ENCODE measurements at places on chromosomes 3 and 15. TPM values are rescaled to one million over a fixed set of nuclear protein-coding genes. Genes with fewer than 3 reads are reported as not detected.

The NAA50 gene
- polyA plus RNA-seq = 47.5 TPM

- DNase-seq = no peak
Measured at GRCh38 chr3:32757618-32758374, 60.0 kb upstream of the TRIM71 start.

GRCh38 chr3:69413551-69414207 is 27.8 kb upstream of the FRMD4B start:
- peak; percentile 61 for DNase-seq

The CNTN4 gene
- polyA plus RNA-seq = 8.8 TPM

GRCh38 chr3:14141144-14141543 is 16.3 kb downstream of the TMEM43 start:
- DNase-seq = no peak

DNA sequence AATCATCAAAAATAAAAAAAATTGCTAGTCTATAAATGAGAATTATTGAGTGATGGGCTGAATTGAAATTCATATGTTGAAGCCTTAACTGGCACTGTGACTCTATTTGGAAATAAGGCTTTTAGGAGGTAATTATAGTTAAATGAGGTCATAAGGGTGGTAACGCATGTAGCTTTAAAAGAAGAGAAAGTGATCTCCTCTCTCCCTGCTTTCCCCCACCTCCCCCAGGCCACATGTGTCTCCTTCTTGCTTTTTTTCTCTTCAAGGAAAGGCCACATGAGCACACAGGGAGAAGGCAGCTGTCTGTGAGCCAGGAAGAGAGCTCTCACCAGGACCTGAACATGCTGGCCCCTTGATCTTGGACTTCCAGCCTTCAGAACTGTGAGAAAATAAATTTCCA is 48.2 kb upstream of the ARPP19 start:
- DNase-seq = no peak

DNA sequence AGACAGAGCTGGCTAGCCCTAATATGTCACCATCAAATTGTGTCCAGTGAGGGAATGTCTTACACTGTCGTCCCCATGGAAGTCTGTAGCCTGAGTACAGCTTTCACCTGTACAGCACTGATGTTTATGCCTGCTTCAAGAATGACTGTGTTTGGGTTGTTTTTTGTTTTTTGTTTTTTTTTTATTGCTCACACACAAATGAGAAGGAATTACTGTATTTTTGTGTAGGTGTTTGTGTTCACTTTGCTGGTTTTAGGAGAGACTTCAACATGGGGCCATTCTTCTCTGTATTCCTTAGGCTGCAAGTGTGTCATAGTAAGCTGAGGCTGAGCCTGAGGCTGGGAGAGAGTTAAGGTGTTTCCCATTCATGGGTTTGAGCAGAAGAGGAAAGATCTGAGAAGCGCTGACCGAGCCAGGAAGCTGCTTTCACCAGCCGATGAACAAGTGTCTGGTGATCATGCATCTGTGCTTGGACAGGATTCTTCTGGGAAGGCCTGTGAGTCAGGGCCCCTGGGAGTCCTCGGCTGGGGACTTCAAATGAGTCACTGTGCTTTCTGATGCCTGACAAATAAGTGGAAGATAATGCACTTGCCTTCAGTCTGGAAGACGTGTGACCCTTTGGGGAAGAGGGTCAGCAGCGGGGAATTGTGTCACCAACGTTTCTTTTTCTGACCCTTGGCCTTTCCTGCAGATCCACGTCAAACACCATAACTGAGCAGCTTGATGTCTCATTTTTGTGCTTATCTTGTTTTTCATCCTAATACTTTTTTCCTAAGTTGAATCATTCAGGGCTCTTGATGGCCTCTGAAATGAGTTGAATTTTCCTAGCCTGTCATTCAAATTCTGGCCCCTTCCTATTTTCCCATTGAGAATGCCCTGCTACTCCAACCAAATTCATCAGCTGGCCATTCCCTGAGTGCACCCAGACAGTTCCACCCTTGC is 36.7 kb upstream of the ZBTB38 start:
- DNase-seq = no peak

The RETNLB gene
- polyA plus RNA-seq = not detected

The CCDC54 gene
- not detected for polyA plus RNA-seq

The P4HTM gene
- polyA plus RNA-seq = 64.8 TPM

The GREM1 gene
- 4.4 TPM for polyA plus RNA-seq

DNA sequence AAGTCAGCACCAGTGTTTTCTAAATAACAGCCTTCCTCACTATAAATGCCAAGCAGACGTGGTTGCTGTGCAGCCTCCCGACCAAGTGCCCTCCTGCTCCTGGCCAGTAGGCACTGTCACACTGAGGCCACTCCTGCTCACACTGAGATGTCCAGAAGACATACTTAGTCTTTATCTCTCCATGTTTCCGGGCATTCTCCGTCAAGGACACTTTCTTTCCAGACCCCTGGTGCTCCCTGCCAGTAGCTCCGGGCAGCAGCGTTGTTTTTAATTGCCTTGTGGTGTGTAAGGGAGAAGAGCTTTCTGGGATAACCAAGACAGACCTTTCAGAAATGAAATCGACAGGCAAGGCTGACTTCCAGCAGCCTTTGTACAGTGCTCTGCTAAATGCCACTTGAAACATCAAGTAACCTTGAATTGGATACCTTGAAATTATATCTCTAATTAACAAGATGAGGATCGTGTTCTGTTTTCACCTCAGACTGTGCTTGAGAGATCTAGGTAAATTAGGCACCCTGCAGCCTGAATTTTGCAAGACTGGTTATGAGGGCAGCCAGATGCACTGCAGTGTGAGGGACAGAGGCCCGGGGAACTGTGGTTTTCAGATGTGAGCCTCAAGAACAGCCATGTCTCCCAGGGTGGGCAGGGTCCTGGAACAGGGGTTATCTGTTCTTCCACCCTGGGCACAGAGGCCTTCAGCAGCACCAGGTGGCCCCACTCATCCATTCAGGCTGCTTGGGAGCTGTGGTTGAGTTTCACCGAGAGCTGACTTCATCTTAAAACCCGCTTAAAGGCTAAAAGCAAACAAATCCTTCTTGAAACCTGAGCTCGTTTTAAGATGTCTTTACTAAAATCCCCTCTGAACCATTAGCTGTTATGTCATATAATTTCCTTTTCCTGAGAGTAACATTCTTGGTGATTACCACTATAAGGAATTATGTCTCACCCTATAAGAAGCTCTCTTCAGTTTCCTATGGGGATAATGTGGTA is 105.5 kb upstream of the IL12A start:
- peak; percentile 69 for DNase-seq

The TCAIM gene
- polyA plus RNA-seq = 12.5 TPM

DNA sequence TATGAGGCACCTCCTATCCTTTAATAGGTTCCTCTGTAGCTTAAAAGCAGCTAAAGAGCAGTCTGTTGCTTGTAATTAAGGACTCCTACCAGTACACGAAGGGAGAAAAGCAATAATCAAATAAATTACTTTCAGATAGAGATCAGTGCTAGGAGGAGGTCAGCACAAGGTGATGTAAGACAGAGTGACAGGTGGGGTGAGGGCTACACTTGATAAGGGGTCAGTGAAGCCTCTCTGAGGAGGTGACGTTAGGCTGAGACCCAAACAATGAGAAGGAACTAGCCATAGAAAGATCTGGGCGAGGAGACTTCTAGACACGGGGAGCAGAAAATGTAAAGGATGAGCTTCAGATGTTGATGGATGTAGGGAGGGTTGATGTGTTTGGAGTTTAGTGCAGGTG is 57.7 kb upstream of the BLM start:
- no peak for DNase-seq

DNA sequence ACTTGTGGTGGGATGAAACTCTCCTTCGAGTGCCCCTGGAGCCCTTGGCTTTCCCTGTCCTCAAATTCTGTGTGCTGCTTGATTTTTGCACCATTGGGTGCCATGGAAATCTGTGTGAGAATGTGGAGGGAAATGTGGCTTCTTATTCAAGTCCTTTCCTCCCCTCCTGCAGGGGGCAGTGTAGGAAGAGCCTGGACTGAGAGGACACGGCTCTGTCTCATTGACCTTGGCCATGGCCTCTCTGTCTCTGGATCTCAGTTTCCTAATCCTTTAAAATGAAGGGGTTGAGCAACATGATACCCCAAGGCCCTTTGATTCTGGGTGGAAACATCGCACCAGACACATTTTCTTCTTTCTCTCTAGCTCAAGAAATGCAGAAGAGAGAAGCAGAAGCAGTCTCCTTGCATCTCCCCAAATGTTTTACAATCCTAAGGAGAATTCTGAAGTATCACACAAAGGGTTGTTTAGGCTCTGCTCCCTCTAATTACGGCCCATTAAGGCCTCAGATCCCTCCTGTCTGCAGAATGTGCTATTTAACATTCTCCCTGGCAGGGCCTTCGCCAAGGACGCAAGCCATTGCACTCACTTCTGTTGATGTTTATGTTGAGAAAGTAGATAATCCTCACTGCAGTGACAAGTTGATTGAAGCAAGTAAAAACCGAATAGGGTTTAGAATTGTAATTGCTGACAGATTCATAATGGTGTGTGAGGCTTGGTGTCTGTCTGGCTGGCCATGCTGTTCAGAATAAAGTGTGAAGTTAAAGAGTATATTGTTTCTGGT is 169.1 kb downstream of the TPRG1 start:
- peak; percentile 92 for DNase-seq

GRCh38 chr3:192237992-192238608 is 489.2 kb downstream of the FGF12 start:
- no peak for DNase-seq

GRCh38 chr3:141853629-141854168 is 22.7 kb upstream of the ATP1B3 start:
- no peak for DNase-seq

The SEC22C gene
- 57.3 TPM for polyA plus RNA-seq

- DNase-seq = no peak
Measured at GRCh38 chr3:22609139-22609538, 594.0 kb upstream of the UBE2E2 start.

DNA sequence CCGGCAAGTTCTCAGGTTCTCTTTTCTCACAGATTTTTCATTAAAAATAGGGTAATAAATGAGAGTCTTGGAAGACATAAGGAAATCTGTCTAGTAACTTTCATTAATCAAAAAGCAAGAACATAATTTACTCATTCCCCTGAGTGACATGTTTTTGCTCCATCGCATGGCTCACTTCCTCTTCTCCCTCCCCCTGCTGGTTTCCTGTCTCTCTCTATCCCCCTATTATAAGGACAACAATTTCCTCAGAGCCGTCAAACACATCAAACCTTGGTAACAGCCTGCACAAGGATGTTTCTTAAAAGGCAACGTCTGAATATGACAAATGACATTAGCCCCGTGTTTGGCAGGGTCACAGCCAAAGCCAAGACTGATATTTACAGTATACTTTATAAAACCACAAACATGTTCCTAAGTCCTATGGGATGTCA is 1149.6 kb downstream of the IGSF11 start:
- peak; percentile 54 for DNase-seq

GRCh38 chr15:90539789-90540188 is 10.1 kb downstream of the CRTC3 start:
- DNase-seq = no peak

DNA sequence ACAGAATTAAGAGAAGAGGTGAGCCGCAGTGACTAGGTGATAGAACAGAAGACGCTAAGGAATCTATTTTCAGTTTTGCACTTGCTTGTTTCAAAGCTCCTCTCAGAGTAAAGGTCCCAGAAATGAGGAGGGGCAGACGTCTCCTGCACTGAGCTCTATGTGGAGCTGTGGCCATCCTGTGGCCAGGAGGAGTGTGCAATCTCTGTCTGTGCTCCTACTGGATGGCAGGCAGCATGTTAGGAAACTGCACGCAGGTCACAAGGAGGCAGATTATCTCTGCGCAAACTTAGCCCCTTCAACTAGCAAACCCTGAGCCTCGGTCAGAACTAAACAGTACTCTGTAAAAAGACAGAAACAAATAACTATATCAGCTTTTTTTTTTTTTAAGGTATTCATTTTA is 31.1 kb upstream of the PPIB start:
- DNase-seq = no peak

GRCh38 chr15:73647259-73648013 is 14.2 kb upstream of the NPTN start:
- DNase-seq = no peak

DNA sequence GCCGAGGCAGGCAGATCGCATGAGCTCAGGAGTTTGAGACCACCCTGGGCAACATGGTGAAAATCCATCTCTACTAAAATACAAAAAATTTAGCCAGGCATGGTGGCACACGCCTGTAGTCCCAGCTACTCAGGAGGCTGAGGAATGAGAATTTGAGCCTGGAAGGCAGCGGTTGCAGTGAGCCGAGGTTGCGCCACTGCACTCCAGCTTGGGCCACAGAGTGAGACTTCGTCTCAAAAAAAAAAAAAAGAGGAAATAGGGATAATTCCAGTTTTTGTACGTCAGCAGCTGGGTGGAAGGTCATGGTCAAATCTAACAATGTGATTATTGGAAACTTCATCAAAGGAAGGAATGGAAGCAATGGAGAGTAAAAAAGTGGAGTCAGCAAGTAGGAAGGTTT is 3.1 kb downstream of the CMC1 start:
- DNase-seq = no peak

DNA sequence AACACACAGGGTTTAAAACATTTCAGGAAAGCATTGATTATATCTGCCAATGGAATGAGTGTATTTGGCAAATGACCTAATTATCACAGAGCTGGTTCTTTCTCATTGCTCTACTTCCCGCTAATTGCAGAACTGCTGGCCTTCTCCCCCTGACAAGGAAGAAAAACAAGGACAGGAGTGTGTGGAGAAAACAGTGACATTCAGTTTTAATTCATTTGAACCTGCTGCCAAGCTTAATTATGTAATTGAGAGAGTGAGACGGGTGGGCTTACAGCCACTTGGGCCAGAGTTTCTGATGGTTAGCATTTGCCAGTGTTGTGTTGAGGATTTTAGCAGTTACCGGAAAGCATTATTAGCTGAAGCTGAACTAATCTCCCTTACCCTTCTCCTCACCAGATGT is 301.4 kb downstream of the RBMS3 start:
- DNase-seq = peak; percentile 58

The DLL4 gene
- polyA plus RNA-seq = 6.8 TPM

DNA sequence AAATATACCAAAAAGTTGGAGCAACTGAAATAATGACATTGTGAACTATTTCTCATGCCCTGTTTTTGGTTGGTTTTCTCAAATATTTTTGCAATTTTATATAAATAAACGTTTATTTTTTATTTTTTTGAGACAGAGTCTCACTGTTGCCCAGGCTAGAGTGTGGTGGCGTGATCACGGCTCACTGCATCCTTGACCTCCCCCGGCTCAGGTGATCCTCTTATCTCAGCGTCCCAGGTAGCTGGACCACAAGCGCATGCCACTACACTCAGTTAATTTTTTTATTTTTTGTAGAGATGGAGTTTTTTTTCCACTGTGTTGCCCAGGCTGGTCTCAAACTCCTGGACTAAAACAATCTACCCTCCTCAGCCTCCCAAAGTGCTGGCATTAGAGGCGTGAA is 45.6 kb downstream of the YEATS2 start:
- no peak for DNase-seq

GRCh38 chr15:65376767-65377104 is 1.1 kb downstream of the IGDCC3 start:
- no peak for DNase-seq

GRCh38 chr3:64971602-64972001 is 283.8 kb upstream of the ADAMTS9 start:
- DNase-seq = no peak

DNA sequence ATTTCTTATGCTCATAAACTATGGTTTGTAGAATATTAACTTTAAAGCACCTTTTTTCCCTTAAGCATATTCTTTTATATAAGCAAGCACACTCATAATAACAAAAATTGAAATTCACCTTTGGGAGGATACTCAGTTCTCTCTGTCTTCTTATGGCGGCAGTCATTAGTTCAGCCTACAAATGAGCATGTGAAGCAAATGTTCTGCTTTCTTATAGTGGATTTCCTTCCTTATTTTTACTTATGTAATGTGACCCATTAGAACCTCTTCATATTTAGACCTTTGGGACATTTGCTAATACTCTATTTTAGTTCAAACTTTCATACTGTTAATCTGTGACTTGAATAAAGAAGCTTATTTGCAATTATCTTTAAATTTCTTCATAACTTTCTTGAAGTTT is at the start of gene P2RY13:
Gene P2RY13 (minus strand): TSS at position 187 of the 400 bp plus-strand sequence. CDS start 21 bp downstream, at position 166.
- no peak for DNase-seq

Data from brain (organoid and tissue), 16 donors.